ENCODE measurements at places on chromosomes 1 and 21.
A peak's percentile ranks its signal among the peaks of the same experiment; 100 is the strongest.

- DNase-seq = no peak
These were observed 6.7 kb downstream of the MYCL start for GRCh38 chr1:39894884-39895495.

GRCh38 chr1:115222616-115223402 lies 115.2 kb downstream of the NGF start:
- DNase-seq = no peak

GRCh38 chr1:234633246-234634003 lies 23.4 kb upstream of the IRF2BP2 start:
- DNase-seq = no peak

DNA sequence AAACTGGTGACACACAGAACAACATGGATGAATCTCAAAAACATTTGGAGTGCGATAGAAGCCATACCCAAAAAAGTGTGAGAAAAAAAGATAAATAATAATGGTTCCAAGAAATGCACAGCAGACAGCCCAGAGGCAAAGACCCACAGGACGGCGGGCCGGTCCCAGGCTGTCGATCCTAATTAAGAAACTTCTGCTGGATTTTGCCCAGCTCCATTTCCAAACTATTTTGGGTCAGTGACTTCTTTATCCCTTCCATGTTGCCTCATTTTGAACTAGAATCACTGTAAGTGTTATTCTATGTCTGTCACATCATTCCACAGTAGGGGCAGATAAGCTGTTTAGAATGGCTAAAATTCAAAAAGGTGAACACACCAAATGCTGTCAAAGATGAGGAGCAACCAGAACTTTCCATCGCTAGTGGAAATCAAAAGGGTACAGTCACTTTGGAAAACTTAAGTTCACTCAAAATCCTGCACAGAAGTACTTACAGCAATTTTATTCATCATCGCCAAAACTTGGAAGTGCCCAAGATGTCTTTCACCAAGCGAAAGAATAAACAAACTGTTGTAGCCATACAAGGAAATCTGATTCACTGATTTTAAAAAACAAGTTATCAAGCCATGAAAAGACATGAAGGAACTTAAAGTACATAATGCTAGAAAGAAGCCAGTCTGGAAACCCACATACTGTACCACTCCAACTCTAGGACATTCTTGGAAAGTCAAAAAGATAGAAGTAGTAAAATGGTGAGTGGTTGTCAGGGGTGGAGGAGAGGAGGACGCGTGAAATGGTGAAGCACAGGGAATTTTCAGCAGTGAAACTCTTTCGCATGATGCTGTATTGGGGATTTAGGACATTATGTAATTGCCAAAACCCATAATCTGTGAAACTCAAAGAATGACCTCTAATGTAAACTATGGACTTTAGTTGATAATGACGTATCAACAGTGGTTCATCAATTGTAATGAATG lies 7.5 kb downstream of the NBPF1 start:
- no peak for DNase-seq

DNA sequence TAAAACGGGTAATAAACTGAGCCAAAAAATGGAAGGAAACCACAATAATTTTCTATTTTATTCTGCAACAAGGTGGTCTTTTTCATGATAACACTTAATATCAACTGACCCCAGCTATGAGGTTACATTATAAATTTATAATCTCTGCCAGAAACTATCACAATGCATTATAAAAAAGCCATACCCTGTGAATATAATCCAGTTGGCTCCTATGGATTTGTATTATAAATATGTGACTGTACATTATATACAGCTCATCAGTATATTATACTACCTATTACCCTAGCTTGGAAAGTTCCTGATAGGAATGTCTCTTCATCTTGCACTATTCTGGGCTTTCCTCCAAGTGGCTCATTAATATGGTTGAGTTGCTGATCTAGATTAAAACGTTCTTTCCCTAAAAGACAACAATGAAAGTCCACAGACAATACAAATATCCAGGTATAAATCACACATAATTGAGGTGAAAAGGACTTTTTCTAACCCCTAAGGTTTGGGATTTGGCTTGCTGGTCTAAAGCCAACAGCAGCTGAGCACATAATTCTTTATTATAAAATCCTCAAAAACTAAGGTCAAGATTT lies 487.7 kb downstream of the TTLL7 start:
- no peak for DNase-seq

- DNase-seq = no peak
These were observed 8.6 kb downstream of the CACNA1S start for GRCh38 chr1:201103666-201104065.

DNA sequence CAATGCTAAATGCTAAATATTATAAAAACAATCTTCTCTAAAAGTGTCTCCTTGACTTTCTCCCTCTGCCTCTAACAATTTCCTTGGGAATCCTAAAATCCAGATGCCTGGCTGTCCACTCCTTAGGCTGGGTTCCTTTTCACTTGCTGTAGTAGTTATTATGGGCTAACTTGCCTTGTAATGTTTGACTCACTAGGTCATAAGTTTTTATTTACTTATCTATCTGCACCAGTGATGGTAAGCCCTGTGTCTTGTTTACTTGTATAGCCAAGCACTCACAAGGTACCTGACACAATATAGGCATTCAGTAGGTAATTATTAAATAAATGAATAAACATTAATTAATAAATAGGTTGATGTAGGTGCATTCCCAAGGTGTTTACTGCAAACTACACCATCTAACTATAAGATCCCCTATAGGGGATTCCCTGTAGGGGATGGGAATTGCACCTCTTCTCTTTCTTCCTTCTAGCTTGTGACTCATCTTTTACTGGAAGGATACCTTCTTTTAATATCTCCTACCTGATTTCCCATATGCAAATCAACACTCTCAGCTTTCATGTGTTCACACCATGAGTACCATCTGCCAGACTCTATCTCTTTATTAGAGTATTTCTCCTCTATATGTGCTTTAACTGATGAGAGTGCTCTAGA lies 14.7 kb upstream of the CHIA start:
- DNase-seq = no peak

- no peak for DNase-seq
These were observed 385.9 kb downstream of the DSCAM start for GRCh38 chr21:40461008-40461407.

DNA sequence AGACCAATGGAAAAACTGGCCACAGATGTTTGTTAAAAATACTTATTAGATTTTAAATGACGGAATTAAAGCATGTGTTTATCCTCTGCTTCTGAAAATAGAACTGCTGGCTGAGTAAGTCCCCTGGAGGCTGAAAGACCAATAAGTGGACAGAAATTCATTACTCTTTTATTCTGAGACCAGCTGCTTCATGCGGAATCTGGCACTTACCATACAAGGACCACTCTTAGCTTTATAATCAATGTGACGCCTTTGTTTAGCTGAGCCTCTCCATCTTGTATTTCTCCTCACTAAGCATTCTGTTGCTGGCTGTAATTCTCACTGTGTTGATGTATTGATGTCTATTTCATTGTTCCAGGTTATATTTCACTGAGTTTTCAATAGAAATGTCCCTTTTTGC lies 6.3 kb upstream of the EXO1 start:
- no peak for DNase-seq

DNA sequence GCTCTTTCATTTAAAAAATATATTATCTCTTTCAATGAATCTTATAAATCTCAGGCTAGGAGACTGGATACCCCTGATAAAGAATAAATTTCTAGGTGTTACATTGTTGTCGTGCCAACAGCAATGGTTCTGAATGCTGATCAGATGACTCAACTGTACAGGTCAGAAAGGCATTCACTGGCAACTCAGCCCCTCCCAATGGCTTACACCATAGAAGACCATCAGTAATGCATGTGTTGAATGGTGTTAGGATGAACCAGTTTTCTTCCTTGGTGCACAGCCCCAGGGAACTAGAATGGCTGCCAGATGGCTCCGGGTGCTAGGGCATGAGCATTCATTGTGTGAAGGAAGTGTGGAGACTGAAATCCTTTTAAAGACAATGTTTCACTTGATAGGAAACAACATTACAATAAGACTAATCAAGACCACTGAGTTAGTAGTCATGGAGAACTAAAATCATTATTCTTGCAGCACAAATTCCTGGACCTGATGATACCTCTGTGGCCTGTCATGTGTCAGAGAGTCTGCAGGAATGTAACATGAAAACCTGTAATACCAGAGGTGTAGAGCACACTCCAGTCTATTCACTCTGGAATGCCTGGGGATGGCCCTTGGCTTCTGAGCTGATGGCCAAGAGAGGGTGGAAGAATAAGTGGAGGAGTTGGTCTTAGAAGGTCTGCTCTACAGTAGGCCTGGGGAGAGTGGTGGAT lies 187.7 kb upstream of the LMO4 start:
- DNase-seq = no peak

GRCh38 chr1:101833312-101833711 lies 163.4 kb downstream of the OLFM3 start:
- no peak for DNase-seq

DNA sequence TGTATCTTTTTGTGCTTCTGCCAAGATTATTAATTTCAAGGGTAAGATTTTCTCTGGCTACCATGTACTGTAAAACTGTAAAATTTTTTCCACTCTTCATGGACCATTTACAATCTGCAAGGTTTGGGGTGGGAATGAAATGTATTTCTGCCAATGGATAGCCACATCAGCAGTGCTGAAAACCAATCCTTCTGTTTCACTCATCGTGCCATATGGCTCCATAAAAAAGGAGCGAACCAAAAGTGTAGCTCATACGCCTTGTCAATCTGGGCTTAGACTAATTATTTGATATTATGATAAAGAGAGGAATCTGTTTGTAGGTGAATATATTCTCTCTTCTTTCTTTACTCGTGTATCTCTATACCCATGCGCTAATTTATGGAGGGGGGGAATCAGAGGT lies 3.0 kb upstream of the SLC44A5 start:
- DNase-seq = no peak

- DNase-seq = no peak
These were observed 97.4 kb downstream of the PATJ start for GRCh38 chr1:61839679-61840078.

DNA sequence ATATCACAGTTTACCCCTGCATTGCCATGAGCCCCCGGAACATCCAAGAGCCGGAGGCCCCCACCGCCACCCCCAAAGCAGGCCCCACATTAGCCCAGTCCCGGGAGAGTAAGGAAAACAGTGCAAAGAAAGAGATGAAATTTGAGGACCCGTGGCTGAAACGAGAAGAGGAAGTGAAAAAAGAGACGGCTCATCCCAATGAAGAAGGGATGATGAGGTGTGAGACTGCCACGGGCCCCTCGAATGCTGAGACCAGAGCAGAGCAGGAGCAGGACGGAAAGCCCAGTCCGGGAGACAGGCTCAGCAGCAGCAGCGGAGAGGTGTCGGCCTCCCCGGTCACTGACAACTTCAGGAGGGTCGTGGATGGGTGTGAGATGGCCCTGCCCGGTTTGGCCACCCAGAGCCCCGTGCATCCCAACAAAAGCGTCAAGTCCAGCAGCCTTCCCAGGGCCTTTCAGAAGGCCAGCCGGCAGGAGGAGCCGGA lies 532.4 kb downstream of the KIF26B start:
- no peak for DNase-seq

DNA sequence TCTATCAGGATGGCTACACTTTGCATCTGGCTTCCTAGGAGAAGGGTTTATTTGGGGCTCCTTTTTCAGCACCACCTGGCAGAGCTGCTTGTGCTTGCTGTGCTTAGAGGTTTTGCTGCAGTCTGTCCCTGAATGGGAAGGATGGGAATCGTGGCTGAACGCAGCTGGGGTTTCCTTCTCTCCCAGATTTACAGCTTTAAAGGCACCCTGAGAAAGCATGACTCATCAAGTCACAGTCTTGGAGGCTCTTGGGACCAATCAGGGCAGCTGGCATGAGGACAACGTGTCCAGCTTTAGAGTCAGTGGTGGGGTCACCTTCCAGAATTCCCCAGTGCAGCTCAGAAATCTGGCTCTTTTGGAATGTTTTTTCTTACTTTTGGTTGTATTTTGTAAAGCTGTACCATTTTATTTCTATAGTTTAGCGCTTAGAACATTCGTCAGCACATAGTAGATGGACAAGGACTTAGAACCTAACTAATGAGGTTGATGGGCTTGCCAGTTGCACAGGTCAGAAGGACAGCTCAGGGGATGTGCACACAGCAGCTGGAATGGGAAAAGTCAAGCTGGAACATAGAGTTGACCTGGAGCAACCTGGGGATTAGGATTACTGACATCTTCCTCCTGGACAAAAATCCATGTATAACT lies 222.6 kb downstream of the PRDM2 start:
- DNase-seq = no peak

DNA sequence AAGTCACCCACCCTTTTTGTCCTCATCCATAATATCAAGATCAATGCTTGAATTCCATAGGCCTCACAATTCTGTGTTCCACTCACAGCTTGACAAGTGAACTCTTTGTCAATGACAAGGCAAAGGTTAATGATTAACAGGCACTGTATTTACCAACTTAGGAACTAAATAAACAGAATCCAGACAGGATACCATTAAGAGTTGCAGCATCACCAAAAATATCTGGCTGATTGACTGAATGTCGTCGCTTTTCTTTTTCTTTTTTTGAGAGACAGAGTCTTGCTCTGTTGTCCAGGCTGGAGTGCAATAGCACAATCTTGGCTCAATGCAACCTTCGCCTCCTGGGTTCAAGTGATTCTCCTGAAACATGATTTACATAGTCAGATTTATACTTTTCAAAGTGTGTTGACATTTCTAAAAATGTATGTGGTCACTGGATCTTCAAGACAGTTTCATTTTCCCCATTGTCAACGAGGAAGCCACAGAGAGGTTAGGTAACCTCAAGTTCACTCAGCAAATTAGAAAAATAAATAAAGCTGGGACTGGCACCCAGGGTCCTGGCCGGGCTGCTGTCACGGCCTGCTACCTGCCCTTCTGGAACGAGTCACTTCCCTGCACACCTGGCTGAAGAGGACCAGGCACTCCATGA lies 81.0 kb downstream of the PDE9A start:
- no peak for DNase-seq

DNA sequence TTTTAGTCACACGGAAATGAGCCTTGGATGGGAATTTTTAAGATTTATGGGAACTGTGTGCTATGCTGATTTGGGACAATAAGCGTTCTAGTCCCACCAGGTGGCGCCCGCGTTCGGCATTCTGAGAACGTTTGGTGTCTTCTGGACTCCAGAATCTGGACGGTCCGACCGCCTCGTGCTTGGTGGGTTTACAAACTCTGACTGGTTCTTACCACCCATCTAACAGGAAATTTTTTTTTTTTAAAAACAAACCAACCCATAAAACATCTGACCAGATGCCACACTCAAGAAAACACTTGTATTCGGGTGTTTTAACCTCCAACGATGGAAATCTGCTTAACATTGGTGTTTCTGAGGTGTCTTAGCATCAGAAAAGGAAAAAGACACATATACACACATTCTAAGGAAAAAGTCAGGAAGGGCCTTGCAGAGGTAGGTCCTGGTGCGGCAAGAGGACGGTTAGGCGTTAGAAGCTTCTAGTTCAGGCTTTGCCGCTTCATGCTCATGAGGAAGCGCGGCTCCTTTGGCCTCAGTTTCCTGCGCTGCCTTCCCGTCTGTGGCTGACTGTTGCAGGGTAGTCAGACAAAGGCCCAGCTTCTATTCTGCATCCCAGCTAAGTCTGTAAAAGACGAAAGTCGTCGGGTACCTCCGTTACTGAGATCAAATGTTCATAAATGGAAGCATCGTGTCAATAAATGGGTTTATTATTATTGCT lies 814 bp upstream of the DYRK3 start:
- DNase-seq = peak; percentile 71

GRCh38 chr1:98662356-98662670 lies 792 bp downstream of the SNX7 start:
- DNase-seq = no peak

- no peak for DNase-seq
These were observed 108.5 kb upstream of the KCTD3 start for GRCh38 chr1:215458562-215458961.

GRCh38 chr1:58857680-58858673 lies 74.1 kb upstream of the JUN start:
- no peak for DNase-seq

All from activated CD4-positive, CD25-positive, alpha-beta regulatory T cell (primary cell).